NCI-H2081 treated with DMSO at 0.1 percent for 48 hours (cell line): ENCODE measurements at places on chromosomes 7 and 10.

DNA sequence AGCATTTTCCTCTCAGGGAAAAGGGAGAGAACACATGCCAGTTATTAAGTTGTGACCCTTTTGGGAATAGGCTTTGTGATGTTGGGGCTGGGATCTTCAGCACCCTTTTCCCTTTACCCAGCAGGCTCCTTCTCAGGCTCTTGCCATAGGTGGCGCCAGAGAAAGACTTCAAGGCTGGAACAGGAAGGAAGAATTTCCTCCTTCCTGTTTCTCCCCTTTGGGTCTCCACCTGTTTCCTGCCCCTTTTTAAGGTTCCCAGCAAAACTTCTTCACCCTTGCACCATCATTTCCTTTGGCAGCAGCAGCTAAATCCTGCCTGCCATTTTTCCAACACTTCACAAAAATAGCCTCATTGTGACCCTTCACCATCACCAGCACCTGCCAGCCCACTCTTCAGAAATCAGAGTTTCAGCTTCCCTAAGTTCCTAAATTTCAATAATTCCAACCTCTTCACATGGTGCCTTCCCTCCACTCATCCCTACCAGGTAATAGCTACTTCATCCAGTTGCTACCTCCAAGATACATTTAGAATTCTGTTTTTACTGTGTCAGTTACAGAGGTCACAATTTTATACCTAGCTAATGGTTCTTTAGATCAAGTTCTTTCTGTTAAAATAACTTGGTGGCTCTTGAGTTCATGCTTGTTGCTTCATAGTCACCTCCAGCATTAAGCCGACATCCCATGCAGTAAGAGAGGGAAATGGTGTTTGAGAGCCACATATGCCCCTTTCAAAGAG is 22.4 kb upstream of the FOXK1 start:
- no peak for DNase-seq

- no peak for DNase-seq
Observed at GRCh38 chr10:74543276-74543675, 283.1 kb upstream of the KAT6B start.

DNA sequence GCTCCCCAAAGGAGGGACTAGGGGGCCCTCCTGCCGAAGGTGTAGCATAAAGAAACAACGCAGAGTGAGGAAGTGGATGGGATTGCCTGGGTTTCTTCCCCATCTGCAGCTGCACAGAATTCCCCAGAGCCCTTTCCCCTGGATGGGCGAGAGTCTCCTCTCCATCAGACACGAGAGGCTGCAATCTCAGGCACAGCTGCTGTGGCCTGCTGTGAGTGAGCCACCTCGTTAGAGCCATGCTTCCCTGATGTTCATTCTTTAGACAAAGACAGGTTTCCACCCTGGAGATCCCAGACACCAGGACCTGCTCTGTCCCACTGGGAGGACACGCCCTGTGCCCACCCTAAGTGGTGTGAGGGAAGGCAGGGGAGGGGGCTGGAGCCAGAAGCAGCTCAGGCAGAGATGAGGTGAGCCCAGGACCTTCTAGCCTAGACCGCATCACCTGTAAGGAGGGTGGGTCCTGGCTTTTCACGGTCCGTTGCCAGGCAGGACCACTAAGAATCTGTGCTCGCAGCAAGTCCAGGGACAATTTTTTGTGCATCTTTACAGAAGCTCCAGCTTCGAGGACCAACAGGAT is 268.6 kb upstream of the TCERG1L start:
- DNase-seq: no peak

- no peak for DNase-seq
Observed at GRCh38 chr10:44173608-44173894, 211.3 kb downstream of the CXCL12 start.

DNA sequence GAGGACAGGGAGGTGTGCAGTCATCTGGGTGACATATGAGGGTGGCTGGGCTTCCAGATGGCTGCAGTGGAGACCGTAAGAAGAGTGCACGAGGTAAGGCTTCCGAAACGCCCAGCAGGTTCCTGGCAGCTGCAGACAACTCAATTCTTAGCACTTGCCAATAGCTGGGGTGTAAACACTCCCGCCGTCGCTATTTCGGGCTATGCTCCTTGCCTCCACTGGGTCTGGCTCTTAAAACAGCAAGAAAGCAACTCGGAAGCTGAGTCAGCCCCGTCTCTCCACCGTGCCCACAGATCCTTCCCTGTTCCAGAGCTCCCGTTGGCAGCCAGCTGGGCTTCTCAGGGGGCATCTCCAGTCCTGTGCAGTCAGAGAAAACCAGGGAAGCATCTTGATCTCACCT is 6.1 kb upstream of the PDGFA start:
- no peak for DNase-seq

DNA sequence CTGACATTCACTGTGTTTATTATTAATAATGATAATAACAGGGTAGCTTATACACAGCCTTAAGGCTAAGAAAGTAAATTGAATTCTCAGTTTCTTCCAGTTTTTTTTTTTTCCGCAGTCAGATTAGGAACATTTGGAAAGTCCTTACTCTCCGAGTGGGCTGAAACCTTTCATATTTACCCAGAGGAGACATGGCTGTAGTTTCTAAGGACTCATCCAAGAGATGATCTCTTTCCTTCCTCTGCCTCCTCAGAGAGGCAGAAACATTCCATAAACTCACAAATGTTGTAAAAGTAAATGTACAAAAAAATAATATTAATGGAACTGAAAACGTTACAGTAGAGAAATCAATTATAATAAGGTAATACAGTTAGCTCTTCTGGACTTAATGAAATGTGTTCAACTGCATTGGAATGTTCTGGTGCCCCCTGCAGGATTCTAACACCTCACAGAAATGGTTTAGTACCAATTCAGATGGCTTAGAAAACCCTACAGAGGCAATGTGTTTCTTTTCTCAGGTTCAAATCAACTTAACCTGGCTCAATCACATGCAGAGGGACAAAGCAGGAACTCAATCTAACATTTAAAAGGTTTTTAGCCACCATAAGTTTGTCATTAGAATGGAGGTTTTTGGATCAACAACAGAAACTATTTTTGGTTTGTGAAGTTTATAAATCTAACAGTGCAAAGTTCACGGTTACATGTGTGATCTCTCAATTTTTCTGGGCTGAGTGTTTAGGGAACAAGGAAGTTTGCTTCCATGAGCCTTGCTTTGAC is 71.7 kb downstream of the ICA1 start:
- DNase-seq: no peak

- DNase-seq: no peak
Observed at GRCh38 chr10:129936266-129936922, 27.7 kb downstream of the EBF3 start.

- no peak for DNase-seq
Observed at GRCh38 chr7:42022791-42023190, 214.2 kb downstream of the GLI3 start.

DNA sequence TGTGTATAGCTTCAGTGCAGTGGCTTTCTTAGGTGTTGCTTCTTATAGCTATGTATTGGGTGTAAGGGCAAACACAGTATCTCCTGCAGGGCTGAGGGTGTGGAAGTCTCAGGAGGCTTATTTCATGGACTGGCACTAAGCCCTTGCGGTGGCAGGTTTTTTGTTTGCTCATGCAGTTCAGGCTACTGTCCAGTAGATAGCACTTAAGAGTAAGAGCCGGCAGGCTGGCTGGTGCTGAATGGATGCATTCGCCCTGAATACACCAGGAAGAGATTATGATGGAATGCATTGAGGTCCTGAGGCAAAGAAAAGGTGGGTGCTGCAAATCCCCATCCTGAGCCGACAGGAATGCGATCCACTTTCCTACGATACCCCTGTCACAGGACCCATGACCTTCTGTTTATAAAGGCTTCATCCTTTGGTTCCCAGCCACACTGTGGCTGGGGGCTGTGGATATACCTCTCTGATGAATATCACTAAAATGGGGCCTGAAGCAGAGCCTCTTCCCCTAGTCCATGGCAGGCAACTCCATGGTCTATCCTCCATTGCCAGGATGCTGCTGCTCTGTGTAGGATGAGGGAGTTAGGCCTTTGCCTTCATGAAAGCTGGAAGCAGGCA is 44.9 kb downstream of the ANXA8 start:
- no peak for DNase-seq

GRCh38 chr10:5442065-5442989 is 30.0 kb downstream of the NET1 start:
- no peak for DNase-seq
